ENCODE measurements at places on chromosomes 16 and 17.

GRCh38 chr16:63978240-63978639 lies 1143.6 kb downstream of the CDH11 start:
- no peak for DNase-seq

GRCh38 chr16:71648162-71648561 lies 22.2 kb downstream of the MARVELD3 start:
- DNase-seq: no peak

DNA sequence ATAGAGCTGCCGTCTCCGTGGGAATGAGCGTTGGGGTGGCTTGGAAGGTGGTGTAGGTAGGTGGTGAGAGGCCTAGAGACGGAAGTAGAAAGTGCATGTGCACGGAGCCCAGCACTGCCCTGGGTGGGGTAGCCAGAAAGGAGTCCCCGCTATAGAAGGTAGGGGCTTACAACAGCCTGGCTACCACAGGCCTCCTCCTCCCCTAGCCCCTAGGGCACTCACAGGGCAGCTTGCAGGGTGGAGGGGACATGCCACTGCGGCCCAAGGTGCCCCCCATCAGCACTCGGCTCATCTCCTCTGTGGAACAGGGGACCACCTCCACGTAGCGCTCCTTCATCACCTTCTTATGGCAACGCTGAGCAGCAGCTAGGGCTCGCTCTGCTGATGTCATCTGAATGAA lies 5.0 kb downstream of the ESRP2 start:
- DNase-seq: no peak

DNA sequence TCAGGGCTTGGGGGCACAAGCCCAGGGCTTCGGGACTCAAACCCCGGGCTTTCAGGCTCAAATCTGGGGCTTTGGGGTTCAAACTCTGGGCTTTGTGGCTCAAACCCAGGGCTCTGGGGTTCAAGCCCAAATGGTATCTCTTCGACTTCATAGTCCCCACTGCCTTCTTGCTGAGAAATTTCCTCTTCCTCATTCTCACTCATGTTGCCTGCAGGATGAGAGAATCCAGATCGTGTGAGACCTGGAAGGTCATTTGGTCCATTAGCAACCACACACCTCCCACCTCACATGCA lies 576 bp downstream of the ZNF768 start:
- no peak for DNase-seq

GRCh38 chr17:57370037-57370581 lies 113.8 kb downstream of the MSI2 start:
- no peak for DNase-seq

- DNase-seq: no peak
Observed at GRCh38 chr17:39332092-39332491, 69.3 kb downstream of the FBXL20 start.

DNA sequence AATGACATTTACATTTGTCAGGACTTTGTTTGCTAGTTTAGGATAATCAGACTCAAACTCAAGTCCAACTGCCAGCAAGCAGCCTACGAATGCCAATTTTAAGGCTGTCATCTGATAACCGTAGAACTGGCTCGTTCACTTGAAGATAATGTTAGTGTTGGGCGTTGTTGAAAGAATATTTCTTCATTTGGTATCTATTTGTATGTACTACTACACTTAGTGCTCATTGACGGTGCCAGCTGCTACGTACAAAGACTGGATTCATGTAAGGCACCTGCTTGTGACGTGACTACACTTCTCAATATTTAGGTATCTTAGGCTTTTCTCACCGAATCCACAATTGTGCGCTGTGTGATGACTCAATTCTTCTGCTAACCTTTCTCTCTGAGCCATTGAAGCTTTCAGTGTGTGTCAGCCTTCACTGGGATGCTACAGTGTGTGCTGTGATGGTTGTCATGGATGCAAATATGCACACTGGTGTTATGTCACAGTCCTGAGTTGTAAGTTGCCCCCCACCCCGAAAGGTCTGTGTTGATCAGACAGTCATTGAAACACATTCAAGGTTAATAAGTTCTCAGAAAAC lies 5.7 kb downstream of the ATP2C2 start:
- DNase-seq: no peak

- no peak for DNase-seq
Observed at GRCh38 chr17:34781571-34782108, 179.6 kb downstream of the CCT6B start.

DNA sequence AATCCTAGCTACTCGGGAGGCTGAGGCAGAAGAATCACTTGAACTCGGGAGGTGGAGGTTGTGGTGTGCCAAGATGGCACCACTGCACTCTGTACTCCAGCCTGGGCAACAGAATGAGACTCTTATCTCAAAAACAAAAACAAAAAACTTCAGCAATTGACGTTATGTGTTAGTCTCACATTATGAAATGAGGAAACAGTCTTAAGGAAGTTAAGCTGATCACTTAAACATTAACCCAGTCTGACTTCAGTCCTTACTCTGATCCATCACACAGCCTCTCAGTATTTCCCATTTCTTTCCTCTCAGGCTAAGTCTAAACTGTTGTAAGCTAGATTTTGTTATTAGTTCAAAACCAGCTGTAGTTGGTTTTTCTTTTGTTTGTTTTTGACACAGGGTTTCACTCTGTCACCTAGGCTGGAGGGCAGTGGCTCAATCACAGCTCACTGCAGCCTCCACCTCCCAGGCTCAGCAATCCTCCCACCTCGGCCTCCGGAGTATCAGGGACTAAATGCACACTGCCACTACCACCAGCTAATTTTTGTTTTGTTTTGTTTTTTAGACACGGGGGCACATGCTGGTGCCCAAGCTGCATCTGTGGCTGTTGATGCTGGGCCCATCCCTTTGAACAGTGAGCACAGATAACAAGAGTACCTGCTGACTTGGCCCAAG lies 6.3 kb downstream of the JPT1 start:
- no peak for DNase-seq

DNA sequence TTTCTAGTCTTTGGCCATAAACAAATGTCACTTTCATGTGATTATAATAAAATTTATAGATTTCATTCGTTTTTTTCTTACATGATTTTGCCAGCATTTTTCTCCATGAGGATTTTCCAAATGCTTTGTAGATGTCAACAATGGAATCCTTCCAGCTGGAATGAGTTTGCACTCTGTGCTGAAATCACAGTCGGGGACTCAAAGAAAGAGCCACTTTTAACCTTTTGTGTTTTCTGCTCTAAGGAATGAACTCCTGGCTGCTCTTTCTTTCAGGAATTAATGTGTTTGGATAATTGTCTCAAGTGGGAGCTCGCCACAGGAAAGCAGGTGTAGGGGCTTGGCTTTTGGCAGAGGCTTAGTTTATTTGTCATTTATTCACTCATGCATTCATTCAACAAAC lies 372.3 kb upstream of the SALL1 start:
- no peak for DNase-seq

DNA sequence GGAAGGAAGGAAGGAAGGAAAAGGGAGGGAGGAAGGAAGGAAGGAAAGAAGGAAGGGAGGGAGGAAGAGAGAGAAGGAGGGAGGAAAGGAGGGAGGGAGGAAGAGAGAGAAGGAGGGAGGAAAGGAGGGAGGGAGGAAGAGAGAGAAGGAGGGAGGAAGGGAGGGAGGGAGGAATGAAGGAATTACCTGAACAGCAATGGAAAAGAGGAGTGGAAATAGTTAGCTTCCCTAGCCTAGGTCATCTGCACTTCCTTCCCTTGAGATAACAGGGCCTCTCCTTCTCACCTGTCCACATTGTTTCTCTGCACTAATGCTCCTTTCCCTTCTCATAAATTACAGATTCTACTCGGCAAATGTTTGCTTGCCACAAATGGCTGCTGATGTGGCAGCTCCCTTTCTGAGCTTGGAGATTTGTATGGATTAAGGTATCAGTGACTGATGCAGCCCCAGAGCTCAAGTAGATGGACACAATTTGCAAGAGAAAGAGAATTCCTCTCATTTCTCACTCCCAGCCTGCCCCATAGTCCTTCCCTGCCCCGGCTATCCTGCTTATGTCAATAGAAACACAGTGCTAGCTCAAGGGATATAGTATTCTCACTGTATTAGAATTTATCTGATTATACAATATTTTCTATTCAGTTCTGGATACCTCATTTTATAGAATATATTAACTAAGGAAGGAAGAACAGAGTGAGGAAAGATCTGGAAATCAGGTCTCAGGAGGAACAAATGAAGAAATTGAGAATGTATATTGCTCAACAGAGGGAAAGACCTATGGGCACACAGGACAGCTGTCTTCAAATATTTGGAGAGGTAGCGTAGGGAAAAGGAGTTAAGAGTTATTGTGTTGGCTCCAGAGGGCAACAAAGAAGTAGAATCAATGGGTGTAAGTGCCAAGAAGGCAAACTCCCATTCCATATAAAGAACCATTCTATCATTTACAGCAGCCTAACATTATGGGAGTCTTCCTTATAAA lies 14.6 kb downstream of the HOXB1 start:
- DNase-seq: no peak

DNA sequence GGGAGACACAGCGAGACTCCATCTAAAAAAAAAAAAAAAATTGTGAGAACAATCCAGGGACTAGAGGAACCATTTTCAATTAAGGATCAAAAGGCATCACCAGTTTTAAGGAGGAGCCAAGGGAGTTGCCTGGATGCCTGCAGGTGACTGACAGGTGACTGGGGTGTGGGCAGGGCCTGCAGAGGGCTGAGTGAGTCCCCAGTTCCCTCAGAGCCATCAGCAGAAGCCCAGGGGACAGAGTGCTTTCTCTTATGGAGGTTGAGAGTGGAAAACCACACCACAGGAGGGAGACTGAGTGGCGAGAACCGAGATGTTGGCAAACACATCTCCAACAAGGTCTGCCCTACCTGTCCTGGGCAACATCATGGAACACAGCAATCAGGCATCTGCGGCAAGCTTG lies 27.1 kb upstream of the CREBBP start:
- DNase-seq: no peak

DNA sequence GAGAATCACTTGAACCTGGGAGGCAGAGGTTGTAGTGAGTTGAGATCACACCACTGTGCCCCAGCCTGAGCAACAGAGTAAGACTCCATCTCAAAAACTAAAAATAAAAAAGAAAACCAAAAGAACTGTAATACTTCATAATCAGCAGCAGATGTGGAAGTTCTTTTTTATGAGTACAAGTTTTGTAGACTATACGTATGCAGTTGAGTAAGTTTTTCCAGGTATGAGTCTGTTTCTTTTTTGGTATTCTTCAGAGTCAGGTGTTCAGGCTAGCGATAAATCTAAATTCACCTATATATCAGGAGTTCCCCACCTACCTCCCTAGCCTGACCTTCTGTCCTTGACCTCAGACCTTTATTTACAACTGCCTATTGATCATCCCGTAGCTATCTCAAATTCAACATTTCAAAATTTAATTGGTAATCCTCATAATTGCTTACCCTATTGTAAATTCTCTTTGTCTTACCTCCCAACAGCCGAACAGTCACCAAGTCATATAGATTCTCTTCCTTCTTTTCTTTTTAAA lies 10.7 kb downstream of the DCTN5 start:
- no peak for DNase-seq

GRCh38 chr17:29891131-29891530 lies 38.9 kb downstream of the SSH2 start:
- no peak for DNase-seq

GRCh38 chr17:56943505-56944125 lies 17.2 kb downstream of the COIL start:
- no peak for DNase-seq

DNA sequence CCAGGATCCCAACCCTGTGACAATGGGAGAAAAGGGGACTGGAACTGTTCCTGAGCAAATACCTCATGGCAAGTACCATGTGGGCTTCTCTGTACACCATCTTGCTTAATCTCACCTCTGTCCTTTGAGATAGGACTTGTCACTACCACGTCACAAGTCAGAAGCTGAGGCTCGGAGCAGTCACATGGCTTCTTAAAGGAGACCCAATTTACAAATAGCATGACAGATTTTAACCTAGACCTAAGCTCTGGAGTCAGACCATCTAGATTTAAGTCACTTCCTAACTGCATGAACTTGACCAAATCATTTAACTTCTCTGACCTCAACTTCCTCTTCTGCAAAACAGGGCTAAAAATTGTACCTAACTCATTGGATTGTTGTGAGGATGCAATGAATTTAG lies 36.0 kb upstream of the CCL1 start:
- no peak for DNase-seq

- DNase-seq: peak; percentile 70
Observed at GRCh38 chr16:85296859-85297660, 184.8 kb upstream of the CIBAR2 start.

DNA sequence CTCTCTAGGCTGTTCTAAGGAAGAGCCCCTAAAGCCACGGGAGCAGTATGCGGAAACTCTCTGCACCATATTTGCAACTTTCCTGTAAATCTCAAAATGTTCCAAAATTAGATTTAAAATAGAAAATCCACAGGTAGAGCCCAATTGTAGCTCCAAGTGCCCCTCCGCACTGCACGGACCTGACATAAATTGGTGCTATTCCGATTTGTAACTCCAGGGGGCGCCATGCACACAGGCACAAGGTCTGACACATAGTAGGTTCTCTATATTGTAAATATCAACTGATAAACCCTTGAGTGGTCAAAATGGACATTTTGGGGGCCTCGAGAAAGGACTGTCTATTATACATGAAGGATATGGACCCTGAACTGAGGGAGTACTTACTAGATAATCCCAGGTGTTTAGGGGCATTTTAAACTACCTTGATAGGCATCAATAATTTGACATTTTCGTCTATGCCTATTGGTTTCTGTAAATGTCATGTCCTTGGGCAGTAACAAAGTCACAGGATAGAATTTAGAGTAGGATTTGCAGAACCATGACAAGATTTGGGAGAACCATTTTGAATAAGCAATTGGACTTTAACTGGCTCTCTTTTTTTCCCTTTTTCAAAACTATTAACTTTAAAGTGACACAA lies 36.6 kb upstream of the TMEM132E start:
- peak; percentile 1 for DNase-seq

GRCh38 chr16:85464383-85465305 lies 148.5 kb upstream of the GSE1 start:
- no peak for DNase-seq

DNA sequence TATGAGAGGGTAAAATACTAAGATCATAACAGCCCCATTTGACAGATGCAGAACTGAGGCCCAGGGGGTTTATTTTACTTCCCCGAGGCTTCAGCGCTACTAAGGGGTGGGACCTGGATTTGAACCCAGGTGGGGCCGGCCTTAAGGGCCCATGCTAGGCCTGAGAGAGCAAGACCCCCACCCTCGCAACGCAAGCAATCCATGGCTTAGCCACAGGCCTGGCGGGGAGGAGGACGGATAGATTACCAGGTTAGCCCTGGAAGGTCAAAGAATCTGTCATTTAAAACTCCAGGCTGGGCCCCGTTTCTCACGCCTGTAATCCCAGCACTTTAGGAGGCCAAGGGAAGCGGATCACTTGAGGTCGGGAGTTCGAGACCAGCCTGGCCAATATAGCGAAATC lies 1.9 kb upstream of the CDH3 start:
- no peak for DNase-seq

DNA sequence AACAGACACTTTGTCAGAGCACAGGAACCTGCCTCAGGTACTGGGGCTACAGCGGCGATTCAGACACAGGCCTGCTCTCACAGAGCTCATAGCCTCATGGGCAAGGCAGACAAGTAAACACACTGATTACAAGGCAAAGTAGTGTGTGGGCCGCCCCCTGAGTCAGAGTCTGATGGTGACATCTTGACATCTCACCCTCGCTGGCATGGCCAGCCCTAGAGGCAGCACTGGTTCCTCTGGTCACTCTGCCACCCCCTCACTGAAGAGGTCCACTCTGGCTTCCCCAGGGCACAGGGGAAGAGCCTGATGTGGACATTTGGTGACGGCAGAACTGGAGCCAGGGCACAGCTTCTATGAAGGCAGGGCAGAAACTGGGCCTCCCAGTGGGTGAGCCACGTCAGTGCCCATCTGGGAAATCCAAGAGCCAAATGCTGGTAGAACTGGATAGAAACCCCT lies 32.9 kb upstream of the TOB1 start:
- DNase-seq: no peak

All from anterior cingulate cortex (tissue), 58 donors.